CD4-positive, CD25-positive, alpha-beta regulatory T cell (primary cell): ENCODE measurements at places on chromosomes 6 and 20. TPM values are rescaled to one million over a fixed set of nuclear protein-coding genes. Genes with fewer than 3 reads are reported as not detected.

ELOVL4 gene
- 0.32 TPM for polyA plus RNA-seq

COL21A1 gene
- not detected for polyA plus RNA-seq

SYNGAP1 gene
- 0.82 TPM for polyA plus RNA-seq

KIF25 gene
- not detected for polyA plus RNA-seq

SIRPB1 gene
- 6.1 TPM for polyA plus RNA-seq

TRIM15 gene
- polyA plus RNA-seq: not detected

OSER1 gene
- polyA plus RNA-seq: 75.5 TPM

CTAGE9 gene
- not detected for polyA plus RNA-seq

DUSP15 gene
- not detected for polyA plus RNA-seq

MUC22 gene
- not detected for polyA plus RNA-seq

ERVFRD-1 gene
- polyA plus RNA-seq: not detected

COL20A1 gene
- polyA plus RNA-seq: not detected

SLC44A4 gene
- not detected for polyA plus RNA-seq

KCNB1 gene
- not detected for polyA plus RNA-seq

SPEF1 gene
- not detected for polyA plus RNA-seq

YTHDF1 gene
- polyA plus RNA-seq: 28.5 TPM

MEI4 gene
- not detected for polyA plus RNA-seq

PDYN gene
- polyA plus RNA-seq: not detected

SLC17A1 gene
- not detected for polyA plus RNA-seq

PPP1R3G gene
- not detected for polyA plus RNA-seq

OR2J3 gene
- polyA plus RNA-seq: not detected

TOMM34 gene
- polyA plus RNA-seq: 24.2 TPM

HDGFL1 gene
- not detected for polyA plus RNA-seq

NKAIN2 gene
- not detected for polyA plus RNA-seq

SEMG1 gene
- polyA plus RNA-seq: not detected

PSMA7 gene
- polyA plus RNA-seq: 512 TPM

SLC13A3 gene
- polyA plus RNA-seq: not detected

SGK2 gene
- not detected for polyA plus RNA-seq

LBP gene
- polyA plus RNA-seq: not detected

CAGE1 gene
- polyA plus RNA-seq: not detected

DAAM2 gene
- polyA plus RNA-seq: not detected

PAK5 gene
- not detected for polyA plus RNA-seq

HLA-DQB1 gene
- polyA plus RNA-seq: 57.9 TPM

RBM24 gene
- polyA plus RNA-seq: not detected

COL9A3 gene
- polyA plus RNA-seq: not detected

CFAP61 gene
- polyA plus RNA-seq: not detected

PKHD1 gene
- polyA plus RNA-seq: not detected

OPRM1 gene
- not detected for polyA plus RNA-seq

CDH4 gene
- polyA plus RNA-seq: not detected

ZSWIM3 gene
- polyA plus RNA-seq: 4.2 TPM

ELOVL2 gene
- polyA plus RNA-seq: not detected

FABP7 gene
- polyA plus RNA-seq: not detected

FAM83C gene
- polyA plus RNA-seq: not detected

DEFB132 gene
- not detected for polyA plus RNA-seq

CNKSR3 gene
- not detected for polyA plus RNA-seq

MAPK13 gene
- 60.7 TPM for polyA plus RNA-seq

PSORS1C2 gene
- not detected for polyA plus RNA-seq

PM20D2 gene
- 2.1 TPM for polyA plus RNA-seq
